ENCODE measurements at places on chromosomes 6 and 20.

GRCh38 chr6:79635232-79635543, 4.1 kb downstream of the SH3BGRL2 start:
- DNase-seq, result no peak

DNA sequence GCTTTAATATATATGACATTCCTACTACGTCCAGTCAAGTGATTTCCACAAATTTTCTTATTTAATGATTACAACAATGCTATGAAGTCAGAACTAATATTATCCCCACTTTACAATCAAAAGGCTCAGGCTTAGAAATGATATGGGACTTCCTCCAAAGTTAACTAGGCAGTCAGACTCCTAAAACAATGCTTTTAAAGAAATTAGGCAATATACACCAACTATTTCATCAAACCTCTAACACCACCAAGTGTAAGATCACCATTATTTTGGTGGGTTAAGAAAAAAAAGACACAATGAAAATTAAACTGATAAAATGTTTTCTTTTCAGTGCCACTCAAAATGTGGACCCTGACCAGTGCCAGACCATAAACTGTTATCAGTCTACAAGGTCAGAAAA, 256.1 kb upstream of the RUNX2 start:
- no peak for DNase-seq

- DNase-seq, result no peak
Measured at GRCh38 chr6:86712039-86712438, 225.3 kb upstream of the HTR1E start.

DNA sequence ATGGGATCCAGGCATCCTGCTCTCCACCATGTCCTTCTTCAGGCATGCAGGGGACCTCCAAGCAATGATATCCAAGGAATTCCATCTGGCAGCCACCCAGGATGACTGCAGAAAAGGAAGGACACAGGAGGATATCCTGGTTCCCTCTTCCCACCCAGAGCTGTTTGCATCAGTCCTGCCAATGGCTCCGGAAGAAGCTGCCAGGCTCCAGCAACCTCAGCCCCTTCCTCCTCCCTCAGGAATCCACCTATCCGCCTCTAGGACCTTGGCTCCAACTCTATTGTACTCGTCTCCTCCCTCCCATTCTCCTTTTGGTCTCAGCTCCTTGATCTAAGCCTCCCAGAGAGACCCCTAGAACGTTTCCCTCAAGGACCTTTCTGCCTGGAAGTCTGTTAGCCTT, 733 bp upstream of the PSORS1C2 start:
- no peak for DNase-seq

DNA sequence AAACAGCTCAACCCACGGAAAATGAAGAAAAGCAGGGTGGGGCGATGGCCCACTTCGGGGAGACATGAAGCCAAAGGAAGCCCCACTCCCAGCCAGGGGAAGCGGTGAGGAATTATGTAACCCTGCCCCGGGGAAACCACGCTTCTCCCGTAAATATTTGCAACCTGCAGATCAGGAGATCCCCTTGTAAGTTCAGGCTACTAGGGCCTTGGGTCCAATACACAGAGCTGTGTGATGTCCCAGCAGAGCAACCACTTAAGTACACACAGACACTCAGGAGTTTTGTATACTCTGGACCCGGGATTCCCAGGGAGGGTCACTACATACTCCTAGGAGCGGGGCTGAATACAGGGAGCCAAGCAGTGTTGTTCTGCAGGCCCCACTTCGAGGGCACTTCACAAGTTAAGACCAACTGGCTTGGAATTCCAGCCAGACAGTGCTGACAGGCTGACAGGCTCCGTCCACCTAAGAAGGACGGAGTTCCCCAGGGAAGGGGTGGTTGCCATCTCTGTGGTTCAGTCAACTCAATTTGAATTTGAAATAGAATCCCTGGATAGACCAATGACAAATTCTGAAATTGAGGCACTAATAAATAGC, 301.4 kb upstream of the THEMIS start:
- no peak for DNase-seq

Data from LHCN-M2 (cell line).